ENCODE measurements at places on chromosomes 6 and 20. TPM values are rescaled to one million over a fixed set of nuclear protein-coding genes. Genes with fewer than 3 reads are reported as not detected.

DNA sequence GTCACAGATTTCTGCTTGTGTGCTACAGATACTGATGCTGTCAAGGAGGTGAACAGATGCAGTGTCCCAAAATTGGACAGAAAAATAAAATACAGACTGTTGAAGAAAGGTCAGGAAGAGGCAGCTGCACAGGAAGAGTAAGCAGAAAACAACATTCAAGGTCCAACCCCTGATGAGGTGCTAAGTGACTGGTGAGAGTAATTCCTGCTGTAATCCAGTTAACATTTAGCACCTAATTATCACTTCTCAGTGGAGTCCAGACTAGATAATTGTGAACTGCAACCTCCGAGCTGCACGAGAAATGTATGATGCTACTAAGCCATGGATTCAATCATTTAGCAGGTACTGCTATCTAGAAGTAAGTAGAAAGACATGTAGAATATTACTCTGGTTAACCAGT is 36.3 kb upstream of the NRSN1 start:
- no peak for DNase-seq
- H3K27me3 ChIP-seq: no peaks in the 10 kb centered on the region
- no peak overlapping the region for H3K4me3 ChIP-seq
- no peaks in the 10 kb centered on the region for H3K36me3 ChIP-seq
- H3K27ac ChIP-seq: no peak overlapping the region
- H3K4me1 ChIP-seq: no peaks in the 10 kb centered on the region

Gene TINAG
- total RNA-seq: 2.2 TPM

DNA sequence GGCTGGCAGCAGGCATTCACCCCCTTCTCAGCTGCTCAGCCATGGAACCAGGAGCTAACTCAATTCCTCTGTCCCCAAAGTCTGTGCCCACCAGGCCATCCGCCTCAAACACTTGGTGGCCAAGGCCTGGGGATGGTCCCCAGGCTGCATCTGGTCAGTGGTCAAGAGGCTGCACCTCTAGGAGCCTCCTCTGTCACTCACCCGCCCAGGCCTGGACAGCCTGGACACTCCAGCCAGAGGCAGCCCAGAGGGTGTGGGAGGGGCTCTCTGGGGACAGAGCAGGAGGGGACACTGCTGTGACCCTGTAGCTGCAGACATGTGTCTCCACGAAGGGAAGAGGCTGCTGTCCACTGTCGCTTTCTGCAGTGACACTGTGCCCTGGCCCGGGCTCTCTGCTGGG is 416.6 kb upstream of the SULF2 start:
- H3K27ac ChIP-seq: no peak overlapping the region
- H3K4me3 ChIP-seq: no peak overlapping the region
- no peak for DNase-seq
- no peaks in the 10 kb centered on the region for H3K4me1 ChIP-seq
- no peaks in the 10 kb centered on the region for H3K36me3 ChIP-seq

Gene TPBG
- 9.7 TPM for total RNA-seq

Gene SIRPD
- not detected for total RNA-seq

DNA sequence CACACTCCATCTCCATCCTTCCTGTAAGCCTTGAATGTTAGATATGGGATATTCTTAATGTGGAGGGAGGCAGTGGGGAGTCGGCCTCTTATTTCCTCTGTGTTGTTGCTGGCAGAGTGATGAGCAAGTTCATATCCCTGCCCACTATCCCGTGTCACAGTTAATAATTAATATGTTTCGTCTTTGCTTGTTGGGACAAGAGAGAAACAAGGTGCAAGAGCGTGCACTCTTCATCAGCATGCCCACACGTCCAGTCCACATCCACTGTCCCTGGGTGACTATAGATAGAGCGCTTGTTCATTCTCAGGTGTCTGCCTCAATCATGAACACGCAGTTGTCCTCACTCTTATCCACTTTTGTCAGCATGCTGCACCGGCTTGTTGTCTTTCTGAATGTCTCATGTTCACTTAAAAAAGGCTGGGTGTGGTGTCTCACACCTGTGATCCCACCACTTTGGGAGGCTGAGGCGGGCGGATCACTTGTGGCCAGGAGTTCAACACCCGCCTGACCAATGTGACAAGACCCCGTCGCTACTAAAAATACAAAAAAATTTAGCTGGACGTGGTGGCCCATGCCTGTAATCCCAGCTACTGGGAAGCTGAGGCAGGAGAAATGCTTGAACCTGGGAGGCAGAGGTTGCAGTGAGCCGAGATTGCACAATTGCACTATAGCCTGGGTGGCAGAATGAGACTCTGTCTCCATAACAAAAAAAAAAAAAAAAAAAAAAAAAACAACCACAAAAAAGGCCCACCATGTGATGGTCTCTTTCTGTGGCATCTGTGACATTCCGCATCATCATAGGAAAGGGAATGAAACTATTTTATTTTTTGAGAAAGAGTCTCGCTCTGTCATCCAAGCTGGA is 34.2 kb downstream of the PPP1R3G start:
- H3K27ac ChIP-seq: no peak overlapping the region
- no peaks in the 10 kb centered on the region for H3K27me3 ChIP-seq
- no peak for DNase-seq

Gene SSTR4
- total RNA-seq: not detected

DNA sequence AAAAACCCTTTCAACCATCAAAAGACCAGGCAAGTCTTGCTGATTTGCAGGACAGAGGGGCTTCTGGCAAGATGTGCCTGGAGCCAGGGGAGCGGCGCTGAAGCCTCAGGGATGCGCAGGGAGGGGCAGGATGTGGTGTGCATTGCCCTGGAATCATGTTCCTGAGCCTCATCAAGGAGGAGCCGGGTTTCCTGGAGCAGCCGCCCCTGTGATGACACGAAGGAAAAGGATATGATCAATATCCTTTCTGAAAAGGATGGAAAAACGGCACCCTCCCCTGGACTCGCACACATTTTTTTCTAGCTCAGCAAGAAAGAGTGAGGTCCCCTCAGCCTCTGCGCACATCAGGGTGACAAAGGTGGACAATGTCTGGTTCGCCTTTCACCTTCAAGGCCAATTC is 173.1 kb upstream of the SSTR4 start:
- no peaks in the 10 kb centered on the region for H3K4me1 ChIP-seq
- no peaks in the 10 kb centered on the region for H3K27me3 ChIP-seq
- DNase-seq: peak; percentile 20
